Activated T-cell treated with anti-CD3 and anti-CD28 coated beads for 48 hours (primary cell): ENCODE measurements at places on chromosomes 2 and 18.

DNA sequence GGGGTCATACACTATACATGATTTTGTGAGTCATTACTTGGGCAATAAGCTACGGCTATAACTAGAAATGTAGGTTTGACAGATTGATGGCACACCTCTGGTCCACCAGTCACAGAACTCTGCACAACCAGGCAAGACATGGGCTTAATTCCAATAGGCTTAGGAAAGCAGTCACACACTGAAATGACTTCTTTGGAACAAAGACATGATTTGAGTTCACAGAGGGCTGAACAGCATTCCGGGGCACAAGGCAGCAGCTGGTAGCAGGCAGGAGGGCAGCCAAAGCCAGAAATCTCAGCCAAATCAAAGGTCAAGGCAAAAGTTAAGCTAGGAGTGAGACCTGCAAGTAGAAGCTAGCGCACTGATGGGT lies 27.4 kb downstream of the FABP1 start:
- no peak for DNase-seq

DNA sequence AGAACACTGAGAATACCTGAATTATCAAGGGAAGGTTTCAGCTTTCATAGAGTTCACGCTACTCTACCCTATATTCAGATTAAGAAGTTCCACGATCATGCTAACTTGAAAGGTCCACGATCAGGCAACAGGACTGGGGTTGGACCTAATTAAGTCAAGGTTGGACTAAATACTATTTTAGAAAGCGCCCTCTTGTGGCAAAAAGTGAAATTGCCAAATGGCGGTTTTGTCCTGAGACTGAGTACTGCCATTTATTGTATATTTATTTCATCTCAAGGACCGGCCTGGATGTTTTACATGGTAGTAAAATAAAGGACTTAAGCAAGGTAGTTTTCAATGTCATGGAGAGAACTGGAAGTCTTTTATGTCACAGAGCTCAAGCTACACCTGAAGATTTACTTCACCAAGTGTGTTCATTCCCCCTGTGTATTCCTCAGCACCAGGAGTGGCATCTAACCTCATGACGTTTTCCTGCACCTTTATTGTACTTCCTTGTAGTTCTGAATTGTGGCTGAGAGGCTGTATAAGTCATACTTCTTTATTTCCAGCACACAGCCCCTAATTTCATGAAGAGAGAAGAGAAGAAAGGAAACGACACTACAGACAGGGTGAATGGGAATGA lies 56.8 kb downstream of the SRD5A2 start:
- peak; percentile 14 for DNase-seq

GRCh38 chr2:159140070-159140769 lies 146.3 kb downstream of the WDSUB1 start:
- DNase-seq: no peak

- DNase-seq: no peak
Measured at GRCh38 chr2:46837112-46837454, 78.5 kb downstream of the MCFD2 start.

DNA sequence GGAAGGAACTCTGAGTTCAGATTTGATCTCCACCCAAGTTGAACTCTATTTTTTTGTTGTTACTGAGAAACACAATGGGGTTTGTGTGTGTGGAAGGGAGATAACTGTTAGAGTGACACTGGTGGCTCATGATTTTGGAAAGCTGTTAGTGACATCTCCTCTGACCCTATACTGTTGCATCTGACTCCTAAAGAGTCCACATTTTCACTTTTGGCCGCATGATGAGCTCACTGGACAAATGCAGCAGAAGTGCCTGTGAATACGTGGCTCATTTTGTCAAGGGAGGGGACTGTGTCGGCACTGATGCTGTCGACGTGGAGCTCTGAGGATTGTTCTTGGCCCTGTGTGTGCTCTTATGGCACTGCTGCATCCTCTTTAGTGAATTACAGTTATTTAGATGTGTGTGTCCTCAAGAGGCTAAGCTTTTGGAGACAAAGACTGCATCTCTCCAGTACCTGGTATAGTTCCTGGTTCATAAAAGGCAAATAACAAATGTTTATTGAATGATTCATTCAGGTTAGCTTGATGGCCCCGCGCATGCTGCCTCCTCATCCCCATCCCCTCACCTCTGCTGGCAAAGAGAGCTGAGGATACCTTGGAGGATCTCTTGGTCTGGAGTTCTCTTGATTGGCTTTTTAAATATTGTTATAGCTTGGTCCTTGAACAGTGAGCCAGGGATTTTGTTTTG lies 135.4 kb downstream of the PHLPP1 start:
- no peak for DNase-seq

- DNase-seq: no peak
Measured at GRCh38 chr2:5482929-5483331, 209.3 kb upstream of the SOX11 start.

GRCh38 chr2:96185516-96185915 lies 23.1 kb downstream of the STARD7 start:
- DNase-seq: no peak

DNA sequence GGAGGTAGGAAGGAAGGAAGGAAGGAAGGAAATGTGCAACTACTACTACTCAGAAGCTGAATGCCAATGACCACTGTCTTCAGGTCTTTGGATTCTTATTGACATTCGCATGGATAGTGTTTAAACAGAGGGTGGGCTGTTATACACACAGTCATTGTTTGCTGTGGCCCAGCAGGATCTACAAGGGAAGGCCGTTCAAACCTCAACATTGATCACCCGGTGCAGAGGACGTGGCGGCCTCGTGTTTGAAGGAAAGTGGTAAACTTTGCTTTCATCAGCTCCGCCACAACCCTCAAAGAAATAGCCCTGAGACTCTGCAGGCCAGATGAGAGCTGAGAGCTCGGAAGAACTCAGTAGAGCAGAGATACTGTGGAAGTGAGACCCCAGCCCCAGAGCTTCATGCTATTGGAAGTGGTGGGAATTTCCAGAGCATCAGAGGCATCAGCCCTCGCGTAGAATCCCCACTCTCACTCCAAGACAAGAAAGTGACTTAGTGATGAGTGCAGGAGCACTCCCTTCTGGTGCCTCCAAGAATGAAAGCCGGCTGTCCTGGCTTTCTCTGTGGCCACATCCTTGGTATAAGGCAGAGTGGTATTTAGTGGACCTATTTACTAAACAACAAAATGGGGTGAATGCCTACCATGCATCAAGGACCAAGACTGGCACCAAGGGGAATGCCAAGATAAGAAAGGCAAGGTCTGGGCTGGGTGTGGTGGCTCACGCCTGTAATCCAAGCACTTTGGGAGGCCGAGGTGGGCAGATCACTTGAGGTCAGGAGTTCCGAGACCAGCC lies 10.1 kb upstream of the ROCK2 start:
- DNase-seq: no peak

GRCh38 chr18:32909798-32910561 lies 137.2 kb upstream of the KLHL14 start:
- no peak for DNase-seq

GRCh38 chr2:139790807-139791752 lies 1010.9 kb upstream of the NXPH2 start:
- no peak for DNase-seq

GRCh38 chr2:85959185-85959584 lies 70.4 kb upstream of the ST3GAL5 start:
- no peak for DNase-seq

DNA sequence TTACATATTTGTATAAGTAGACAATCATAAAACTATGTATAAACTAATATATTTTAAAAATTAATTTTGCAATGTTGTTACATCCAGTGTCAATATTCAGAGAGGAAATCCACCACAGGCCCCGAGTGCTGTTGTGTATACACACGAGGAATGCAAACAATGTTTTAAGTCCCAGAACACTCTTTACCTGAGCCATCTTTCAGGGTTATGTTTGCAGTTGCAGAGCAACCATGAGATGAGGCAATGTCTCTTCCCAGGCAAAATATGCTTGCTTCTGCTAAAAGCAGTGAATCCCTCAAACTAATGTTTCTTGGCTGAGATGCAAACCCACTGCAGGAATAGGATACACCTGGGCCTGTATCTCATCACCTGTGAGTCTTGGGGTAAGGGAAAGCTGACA lies 91.3 kb downstream of the ASXL2 start:
- no peak for DNase-seq

GRCh38 chr18:35030277-35030989 lies 10.8 kb upstream of the MAPRE2 start:
- no peak for DNase-seq

- no peak for DNase-seq
Measured at GRCh38 chr2:169670215-169670651, 24.0 kb downstream of the CFAP210 start.

DNA sequence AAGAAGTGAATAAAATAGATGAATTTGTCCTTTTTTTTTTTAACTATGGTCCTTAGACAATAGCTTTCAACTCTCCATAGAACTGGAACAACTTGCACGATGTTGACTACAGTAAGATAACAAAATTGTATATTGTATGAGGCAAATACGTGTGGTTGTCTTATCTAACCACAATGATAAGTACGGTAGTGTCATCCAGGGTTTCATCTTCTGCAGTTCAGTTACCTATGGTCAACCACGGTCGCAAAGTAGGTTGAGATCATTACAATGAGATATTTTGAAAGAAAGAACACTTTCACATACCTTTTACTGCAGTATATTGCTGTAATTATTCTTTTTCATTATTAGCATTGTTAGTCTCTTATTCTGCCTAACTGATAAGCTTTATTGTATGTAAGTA lies 295.2 kb downstream of the PARD3B start:
- DNase-seq: no peak

DNA sequence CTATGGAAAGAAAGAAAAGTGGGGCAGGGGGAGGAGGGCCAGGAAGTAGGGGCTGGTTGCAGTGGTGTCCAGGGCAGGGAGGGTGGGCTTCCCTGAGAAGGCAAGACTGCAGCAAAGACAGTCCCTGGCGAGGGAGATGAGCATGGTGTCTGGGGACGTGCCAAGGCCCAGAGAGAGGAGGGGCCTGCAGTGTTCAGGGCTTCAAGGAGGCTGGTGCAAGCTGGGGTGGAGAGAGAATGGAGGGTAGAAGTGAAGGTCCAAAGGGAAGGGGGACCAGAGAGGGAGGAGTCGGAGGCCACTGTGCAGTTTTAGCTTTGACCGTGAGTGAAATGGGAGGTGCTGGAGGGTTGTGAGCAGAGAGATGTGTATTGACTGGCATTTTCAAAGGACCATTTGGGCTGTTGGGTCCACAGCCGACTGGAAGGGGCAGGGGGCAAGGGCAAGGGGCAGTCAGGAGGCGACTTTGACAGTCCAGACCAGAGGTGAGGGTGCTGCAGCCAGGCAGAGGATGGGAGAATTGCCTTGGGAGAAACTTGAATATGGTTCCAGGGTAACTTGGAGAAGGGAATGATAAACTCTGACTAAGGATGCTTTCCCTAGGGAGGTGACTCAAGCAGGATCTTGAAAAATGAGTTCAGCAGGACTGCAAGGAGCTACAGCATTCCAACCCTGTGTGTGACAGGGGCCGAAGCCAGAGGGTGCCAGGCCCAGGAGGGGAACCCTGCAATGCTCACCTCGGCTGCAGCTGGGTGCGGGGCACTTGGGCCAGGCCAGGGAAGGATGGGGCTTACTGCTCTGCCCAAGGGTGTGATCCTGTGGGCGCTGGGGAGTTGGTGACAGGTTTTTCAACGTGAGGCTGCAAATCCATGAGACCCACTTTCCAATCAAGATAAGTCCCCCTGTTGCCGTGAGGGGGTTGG lies 177.1 kb upstream of the HAAO start:
- no peak for DNase-seq

DNA sequence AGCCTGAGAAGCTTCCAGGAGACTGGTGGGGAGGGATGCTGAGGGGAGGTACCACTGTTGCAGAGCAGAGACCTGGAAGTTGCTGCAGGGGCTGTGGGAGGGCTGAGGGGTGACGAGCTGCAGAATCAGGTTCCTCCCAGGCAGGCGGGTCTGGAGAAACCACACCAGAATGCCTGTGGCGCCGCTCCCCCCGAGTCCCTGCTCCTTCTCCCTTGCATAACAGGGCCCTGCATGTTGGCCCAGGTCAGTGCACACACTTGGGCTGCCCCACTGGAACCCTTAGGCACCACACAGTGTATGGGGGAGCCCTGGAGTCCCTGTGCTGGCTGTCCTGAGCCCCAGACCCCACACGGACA lies 60.4 kb downstream of the ARL4C start:
- DNase-seq: no peak

DNA sequence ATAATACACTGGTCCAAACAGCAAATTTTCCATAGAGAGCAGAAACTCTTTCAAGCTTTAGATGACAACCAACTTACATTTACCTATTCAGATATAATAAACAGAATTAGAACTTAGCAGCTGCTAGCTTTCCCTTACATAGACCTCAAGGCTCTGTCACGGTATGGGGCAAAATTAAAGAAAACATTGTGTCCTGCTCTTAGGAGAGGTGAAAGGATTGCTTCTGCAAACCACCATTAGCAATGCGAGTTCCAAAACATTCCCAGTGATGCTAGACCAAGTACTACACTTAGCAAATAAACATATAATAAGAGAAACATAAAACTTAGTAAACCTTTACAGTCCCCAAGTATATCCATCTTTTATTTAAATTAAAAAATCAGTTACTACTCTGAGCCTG lies 183.3 kb downstream of the CAMKMT start:
- no peak for DNase-seq

DNA sequence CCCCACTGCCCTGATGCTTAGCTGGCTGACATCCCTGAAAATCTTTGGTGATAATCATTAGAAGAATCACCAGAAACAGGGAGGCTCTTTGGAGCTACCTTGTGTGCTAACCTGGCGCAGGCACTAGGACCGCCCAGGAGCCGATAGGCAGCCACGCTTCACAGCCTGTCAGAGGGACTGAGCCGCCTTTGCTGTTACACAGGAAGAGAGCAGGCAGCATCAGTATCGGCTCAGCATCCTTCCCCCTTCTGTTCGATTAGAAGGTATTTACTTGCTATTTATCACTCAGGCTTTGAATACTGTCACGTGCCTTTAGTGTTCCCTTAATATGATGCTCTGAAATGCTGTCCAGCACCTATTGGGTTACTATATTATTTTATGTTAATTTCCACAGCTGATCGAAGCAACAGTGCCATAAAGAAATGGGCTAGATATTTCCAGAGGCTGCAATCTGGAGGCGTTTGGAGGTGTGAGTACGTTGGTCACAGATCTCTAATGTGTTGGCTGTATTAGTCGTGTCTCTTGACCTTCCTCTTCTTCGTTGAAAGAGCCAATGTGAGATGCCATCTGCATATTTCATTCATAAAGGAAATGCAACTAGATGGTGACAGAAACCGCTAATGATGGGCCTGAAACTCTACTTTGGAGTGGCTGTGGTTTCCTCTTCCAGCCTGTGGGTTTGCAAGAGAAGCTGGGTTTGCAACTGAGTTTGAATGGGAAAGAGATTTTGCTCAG lies 110.4 kb upstream of the RAB27B start:
- DNase-seq: peak; percentile 29

DNA sequence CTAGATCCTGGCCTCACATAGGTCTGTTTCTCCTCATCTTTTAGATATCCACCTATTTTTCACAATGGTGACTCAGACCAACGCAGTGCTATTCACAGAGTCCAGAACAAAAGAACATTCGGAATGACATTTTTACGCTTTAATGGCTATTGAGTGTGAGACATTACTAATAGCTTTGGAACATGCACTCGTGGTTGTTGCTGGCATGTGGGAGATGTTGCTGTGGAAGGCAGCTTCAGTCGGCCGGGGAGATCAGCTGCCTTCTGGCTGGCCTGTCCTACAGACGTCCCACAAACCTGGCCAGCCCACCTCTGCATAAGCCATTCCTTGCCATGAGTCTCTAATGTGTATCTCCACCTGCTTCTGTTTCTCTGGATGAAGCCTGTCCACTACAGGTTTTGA lies 3.4 kb downstream of the MBP start:
- no peak for DNase-seq
